ENCODE measurements at places on chromosomes 2 and 18.

DNA sequence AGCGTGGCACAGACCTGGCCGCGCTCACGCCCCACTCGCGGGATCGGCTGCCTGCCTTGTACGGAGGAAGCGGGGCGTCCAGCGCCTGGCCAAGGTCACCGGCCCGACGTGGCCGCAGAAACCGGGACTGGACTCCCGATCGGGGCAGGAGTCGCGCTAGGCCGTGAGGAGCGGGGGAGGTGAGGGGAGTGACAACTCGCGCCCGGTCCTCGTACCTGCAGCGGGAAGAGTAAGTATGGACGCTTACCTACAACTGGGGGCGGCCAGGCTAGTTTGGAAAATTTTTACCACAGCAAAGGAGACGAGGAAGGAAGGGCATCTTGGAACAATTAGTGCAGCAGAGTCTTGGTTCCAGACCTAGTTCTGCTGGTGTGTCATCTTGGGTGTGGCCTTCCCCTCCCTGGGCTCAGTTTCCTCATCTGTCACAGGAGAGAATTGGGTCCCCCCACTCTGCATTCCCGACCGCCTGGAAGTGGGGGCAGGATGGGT is 693 bp downstream of the UBE2F start:
- DNase-seq = peak; percentile 58

DNA sequence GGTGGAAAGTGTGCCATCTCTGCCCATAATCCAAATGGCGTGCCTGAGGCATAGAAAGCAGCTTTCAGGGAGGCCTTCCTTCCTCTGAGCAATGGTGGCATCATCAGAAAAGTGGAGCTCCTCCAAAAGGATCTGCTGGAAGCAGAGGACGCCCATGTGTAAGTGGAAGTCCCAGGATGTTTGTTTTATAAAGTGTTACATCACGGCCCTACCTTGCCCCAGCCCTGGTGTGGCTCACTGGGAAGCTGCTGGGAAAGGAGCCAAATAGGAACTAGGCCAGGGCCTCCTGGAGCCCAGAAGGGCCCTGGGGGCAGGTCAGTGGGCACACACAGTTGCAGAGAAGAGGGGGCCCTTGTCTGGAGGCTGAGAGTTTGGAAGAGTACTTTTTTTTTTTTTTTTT is 4.2 kb upstream of the ODC1 start:
- DNase-seq = no peak

DNA sequence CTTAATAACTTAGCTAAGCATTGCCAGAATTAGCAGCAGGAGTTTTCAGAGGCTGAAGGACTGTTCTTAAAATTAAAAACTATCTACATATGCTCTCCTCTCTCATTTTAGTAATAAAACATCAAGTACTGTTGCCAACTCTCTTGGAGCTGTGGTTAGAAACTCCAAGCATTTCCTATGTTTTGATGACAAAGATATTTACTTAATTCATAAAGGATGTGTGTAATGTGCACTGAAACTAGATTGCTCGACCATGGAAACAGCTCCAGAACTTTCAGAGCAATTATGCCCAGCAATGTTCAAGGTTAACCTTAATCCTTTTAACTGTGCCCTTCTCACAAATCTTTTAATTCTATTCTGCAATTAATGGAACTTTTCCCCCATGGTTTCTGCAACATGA is 8.4 kb downstream of the GRP start:
- DNase-seq = no peak

DNA sequence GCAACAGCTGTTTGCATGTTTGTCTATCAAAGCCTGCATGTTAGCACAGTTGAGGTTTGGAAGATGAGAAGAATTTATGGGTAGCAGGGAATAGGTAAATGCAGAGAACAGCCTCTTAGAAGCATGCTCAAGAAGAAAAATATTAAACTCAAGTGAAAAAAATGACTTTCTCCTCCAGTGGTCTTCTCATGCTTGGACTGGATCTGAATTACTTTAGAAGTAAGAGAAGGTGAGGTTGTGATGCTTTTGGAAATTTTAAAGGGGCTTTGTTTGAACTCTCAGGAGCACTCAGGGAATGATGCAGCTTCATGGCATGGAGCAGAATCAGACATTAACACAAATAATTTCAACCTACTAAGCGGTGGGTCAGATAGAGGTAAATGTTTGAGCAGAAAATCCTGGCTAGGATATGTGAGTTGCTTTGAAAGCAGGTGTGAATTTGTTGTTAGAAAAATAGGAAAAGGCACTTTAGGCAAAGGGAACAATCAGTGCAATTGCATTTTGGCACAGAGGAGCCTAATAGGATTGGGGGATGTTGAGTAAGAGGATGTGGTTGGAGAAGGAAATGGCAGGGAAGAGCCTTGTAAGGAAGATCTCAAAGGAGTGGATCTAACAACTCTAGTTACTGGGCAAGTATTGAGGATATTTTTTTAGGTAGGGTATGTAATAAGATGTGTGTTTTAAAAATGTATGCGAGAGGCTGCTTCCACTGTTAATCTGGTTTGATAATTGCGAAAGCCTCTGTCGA is 76.3 kb downstream of the DDX1 start:
- DNase-seq = no peak

DNA sequence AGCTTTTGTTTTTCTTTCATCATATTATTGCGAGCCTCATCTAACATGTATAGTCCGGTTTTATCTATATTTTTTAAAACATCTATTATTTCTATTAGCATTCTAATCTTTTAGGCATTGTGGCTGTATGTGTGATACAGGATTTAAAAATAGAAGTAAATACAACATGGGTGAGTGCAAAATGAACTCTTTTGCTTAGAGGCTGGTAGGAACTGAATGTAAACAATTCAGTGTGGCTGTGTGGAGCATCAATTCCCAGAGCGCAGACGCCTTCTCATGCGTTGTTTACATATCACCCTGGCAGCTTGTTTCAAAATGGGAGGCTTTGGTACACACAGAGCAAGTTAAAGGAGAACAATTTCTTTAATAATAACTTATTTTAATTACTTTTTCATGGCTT is 836 bp downstream of the DTNA start:
- no peak for DNase-seq

GRCh38 chr2:71662665-71663394 is 209.5 kb downstream of the DYSF start:
- no peak for DNase-seq

- DNase-seq = no peak
Measured at GRCh38 chr2:242034138-242034537, 164.6 kb downstream of the RTP5 start.

- DNase-seq = no peak
Measured at GRCh38 chr2:357811-358210, 69.9 kb upstream of the ALKAL2 start.

- peak; percentile 19 for DNase-seq
Measured at GRCh38 chr18:54616220-54616848, 25.3 kb downstream of the DYNAP start.

GRCh38 chr18:76460482-76460881 is 34.6 kb downstream of the ZNF516 start:
- peak; percentile 9 for DNase-seq

GRCh38 chr18:50065039-50065438 is 129.9 kb downstream of the MYO5B start:
- DNase-seq = no peak

GRCh38 chr2:58130238-58130637 is 83.6 kb downstream of the VRK2 start:
- no peak for DNase-seq

GRCh38 chr18:9469685-9470084 is 5.6 kb upstream of the RALBP1 start:
- DNase-seq = no peak

DNA sequence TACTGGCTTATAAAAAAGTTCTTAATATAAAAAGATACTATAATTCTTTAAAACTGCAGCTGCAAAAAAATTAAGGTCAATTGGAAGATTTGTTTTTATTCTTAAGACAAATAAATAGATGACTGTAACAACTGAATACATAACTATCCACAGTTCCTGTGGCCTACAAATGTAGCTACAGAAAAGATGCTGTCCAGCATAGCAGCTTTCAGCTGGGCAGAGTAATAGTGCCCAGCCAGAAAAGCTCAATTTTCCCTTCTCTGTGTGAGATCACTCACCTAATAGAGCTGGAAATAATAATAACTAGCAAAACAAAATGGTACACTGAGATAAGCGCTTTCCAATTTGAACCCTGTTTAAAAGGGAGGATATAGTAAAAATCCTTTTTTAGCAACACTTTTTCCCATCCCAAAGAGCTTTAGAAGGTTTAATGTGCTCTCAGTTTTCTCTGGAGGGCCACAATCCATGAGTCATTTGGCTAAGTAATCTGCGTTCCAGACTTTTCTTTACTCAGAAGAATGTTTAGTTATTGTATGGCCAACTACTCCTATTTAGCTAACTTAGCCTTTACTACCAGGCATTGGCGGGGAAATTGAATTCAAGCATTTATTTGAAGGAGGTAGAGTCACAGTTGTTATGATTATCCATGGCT is 158.1 kb upstream of the SLC39A10 start:
- no peak for DNase-seq

DNA sequence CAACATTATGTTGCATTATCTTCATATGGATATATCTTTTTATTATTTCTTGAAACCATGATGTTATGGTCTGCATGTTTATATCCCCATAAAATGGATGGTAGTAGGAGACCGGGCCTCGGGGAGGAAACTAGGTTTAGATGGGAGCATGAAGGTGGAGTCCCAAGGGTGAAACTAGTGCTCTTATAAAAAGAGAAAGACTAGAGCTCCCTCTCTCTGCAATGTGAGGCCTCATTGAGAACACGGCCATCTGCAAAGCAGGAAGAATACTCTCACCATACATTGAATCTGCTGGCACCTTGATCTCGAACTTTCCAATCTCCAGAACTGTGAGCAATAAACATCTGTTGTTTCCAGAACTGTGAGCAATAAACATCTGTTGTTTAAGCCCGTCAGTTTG is 64.0 kb downstream of the NXPH2 start:
- DNase-seq = peak; percentile 8

GRCh38 chr2:172098287-172098649 is 4.4 kb downstream of the DLX2 start:
- peak; percentile 19 for DNase-seq

- peak; percentile 20 for DNase-seq
Measured at GRCh38 chr2:134253117-134253704, 661 bp upstream of the MGAT5 start.

DNA sequence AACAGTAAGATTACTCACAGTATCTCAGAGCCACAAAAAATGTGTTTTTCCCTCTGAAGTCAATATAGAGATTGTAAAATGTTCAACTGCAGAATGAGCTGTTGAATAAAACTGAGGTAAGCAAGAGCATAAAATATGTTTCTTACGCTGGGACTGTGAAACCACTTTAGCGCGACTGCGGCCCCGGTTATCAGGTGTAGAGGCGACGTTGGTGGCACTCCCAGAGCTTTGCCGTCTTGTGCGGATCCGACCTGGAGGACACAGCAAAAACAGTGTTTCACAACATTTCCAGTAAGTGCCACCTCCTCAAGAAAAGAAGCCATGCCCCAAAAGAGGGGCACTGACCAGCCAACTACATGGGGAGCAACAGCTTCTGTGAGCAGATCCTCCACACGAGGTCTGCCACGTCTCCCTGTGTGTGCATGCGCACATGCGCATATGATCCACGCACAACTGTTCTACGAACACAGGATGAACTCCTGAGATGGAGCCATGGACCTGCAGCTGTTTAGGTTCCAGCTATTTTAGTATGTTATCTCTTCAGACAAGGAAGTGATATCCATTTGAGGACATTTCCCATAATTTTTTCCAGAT is 100.7 kb upstream of the RNU4ATAC start:
- DNase-seq = no peak

DNA sequence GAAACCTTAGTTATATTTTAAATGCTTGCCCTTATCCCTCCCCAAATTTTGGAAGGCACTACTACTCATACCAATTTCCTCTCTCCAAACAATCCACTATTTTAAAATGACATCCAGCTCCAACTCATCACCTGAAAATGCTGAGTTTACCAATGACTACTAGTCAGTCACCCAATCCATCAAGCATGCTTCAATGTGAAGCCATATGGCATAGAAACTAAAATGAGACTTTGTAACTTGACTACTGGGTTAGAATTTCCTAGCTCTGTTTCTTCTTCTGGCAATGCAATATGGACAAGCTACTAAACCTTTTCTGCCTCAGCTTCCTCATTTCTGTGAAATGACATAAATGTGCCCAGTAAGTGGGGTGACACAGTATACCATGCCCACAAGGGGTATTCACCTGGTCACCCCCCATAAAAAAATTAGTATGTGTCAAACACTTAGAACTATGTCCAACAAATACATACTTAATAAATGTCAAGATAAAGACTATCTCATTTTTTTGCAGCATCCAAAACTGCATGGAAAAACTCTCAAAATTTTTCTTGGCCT is 10.0 kb upstream of the STPG4 start:
- DNase-seq = no peak

- no peak for DNase-seq
Measured at GRCh38 chr2:207718521-207718920, 7.1 kb downstream of the CCNYL1 start.

DNA sequence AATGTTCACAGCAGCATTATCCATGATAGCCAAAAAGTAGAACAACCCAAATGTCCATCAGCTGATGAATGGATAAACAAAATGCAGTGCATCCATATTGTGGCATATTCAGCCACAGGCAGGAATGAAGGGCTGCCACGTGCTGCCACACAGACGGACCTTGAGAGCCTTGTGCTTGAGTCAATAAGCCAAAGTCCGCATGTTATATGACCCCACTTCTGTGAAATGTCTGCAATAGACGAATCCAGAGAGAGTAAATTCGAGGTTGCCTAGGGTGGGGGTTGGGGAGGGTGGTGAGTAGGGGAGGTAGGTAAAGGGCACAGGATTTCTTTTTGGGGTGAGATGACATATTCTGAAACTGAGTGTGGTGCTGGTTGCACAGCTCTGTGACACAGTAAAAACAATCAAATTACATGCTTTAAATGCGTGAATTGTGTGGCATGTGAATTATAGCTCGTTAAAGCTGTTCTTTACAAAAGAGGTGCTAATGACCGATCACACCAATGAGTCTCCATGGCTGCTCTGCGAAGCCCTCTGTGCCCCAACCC is 38.9 kb upstream of the LDLRAD4 start:
- no peak for DNase-seq

GRCh38 chr18:74937291-74937690 is 271.6 kb downstream of the PTGR3 start:
- DNase-seq = no peak

DNA sequence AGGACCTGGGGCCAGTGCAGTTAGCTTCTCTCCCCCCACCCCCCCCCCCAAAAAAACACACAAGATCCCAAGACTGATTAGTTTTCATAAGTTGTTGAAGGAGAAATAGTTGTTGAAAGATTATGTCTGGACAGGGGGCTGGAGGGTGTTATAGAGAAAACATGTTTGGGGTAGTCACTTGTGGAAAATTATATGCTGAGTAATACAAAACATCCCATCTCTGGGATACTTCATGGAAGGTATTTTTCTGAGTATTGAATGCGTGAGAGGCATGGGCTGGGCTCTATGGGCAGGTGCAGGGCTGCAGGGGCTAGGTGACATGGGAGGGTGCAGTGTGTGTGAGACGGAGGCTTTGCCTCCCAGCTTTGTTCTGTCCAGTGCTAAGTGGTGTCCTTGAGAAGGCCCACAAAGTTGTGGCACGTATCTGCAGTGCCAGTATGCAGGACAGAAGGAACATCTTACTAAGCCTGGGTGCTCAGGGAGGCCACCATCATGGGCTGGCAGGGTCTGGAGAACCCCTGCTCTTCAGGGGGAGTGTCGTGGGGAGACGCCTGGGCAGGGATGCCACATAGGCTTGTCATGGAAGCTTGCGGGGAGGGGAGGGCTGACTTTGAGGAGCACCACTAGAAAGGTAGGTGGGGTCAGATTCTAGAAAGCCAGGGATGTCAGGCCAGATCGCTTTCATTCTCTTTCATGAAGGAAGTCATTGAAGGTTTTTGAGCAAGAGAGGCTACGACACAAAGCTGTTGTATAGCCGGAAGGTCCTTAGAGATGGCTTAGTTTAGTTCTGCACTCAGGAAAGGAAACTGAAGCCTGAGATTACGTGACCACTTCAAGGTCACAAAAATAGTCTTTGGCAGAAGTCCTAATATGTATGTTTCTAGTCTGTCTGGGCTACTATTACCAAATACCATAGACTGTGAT is 232.0 kb downstream of the LDLRAD4 start:
- DNase-seq = peak; percentile 52
